ENCODE measurements at places on chromosomes 6 and 20. TPM values are rescaled to one million over a fixed set of nuclear protein-coding genes. Genes with fewer than 3 reads are reported as not detected.

The SCGN gene
- total RNA-seq: not detected

The COL9A1 gene
- total RNA-seq: not detected

The MAS1 gene
- not detected for total RNA-seq

The GLP1R gene
- not detected for total RNA-seq

The VSTM2L gene
- 0.51 TPM for total RNA-seq

The EEF1E1 gene
- 64.0 TPM for total RNA-seq

The HLA-DRB5 gene
- not detected for total RNA-seq

The AAR2 gene
- 31.7 TPM for total RNA-seq

The C20orf144 gene
- not detected for total RNA-seq

The FNDC1 gene
- not detected for total RNA-seq

All from dermis blood vessel endothelial cell (primary cell).